ENCODE measurements at places on chromosomes 1 and 21.

DNA sequence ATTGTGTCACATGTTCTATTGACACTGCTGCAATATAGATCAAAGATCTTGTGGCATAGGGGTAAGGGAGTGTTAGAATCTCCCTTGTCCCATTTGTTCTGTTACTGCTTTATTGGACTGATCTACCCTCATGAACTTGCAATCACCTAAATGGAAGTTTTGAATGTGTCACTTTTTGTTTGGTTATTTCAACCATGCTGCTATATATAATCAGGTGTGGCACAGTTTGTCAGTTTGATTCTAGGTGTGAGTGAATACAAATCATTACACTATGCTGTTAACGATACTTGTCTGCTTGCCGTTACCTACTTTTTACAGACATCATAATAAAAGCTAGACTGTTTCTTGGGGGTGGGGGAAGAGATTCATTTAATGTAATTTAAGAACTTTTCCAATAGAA is 82.6 kb downstream of the MAB21L3 start:
- no peak for DNase-seq

DNA sequence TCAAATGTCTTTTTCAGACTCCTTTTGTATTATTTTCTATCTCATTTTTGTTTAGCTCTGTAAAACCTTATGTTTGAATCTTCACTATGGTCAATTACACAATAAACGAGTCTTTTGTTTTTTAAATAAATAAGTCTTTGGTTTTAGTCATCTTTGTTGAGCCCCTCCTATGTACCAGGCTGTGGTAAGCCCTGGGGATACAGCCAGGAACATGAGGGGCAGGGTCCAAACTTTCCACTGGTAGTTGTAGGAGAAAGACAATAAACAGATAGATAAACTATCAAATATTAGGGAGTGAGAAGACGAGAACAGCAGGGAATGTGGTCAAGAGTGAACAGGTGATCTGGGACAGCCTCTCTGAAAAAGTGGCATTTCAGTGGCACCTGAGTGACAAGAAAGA is 186.6 kb downstream of the ZNF281 start:
- DNase-seq, result no peak

GRCh38 chr1:66778969-66779368 is 22.1 kb downstream of the INSL5 start:
- DNase-seq, result no peak

DNA sequence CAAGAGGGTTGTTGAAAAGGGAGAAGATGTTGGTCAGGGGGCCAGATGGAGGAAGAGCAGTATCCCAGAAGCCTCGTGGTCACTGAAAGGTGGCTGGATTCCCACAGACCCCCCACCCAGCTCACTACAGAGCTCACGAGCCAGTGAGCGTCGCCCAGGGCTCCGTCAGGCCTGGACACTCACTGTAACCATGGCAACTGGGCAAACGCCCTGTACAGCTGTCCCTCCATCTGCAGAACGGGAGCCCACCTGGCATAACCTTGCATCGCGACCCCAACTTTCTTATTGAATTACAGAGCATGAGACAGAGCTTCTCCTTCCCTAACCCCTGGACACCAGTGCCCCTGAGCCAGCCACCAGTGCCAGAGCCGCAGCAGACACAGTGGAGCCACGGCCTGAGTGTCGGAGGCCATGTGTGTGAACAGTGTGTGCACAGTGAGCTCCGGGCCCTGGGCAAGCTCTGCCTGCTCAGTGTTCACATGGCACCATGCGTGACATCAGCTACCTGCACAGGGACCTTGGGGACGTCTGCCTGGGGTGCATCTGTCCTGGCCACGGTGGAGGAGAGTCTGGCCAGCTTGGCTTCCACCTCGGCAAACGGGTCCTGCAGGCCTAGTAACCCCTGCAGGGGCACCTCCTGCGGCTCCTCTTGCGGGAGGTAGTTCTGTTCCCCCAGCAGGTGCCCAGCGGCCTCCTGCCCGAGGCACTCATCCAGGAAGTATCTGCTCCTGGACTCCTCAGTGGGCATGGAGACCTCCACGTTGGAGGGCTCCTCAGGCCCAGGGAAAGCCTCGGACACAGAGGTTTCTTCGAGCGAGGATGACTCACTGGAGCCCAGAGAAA is 25.9 kb upstream of the DDOST start:
- no peak for DNase-seq

- no peak for DNase-seq
Measured at GRCh38 chr1:195328681-195329080, 1279.6 kb downstream of the KCNT2 start.

- peak; percentile 48 for DNase-seq
Measured at GRCh38 chr1:4603295-4604110, 50.9 kb upstream of the AJAP1 start.

- peak; percentile 86 for DNase-seq
Measured at GRCh38 chr1:10510520-10511493, 36.1 kb downstream of the PEX14 start.

GRCh38 chr1:17405898-17406759 is 33.3 kb downstream of the RCC2 start:
- peak; percentile 33 for DNase-seq

GRCh38 chr1:46522184-46522968 is 29.1 kb downstream of the KNCN start:
- DNase-seq, result peak; percentile 100

GRCh38 chr1:14003552-14003951 is 303.6 kb downstream of the PRDM2 start:
- DNase-seq, result no peak

DNA sequence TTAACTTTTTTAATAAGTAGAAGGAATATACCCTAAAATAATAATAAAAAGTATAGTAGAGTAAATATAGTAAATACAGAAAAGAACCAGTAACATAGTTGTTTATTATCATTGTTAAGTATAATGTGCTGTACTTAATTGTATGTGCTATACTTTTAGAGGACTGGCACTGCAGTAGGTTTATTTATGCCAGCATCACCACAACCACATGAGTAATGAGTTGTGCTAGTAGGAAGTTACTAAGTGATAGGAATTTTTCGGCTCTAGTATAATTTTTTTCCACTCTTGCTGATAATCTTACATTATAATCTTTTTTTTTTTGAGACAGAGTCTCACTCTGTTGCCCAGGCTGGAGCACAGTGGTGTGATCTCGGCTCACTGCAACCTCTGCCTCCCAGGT is 71.6 kb downstream of the IVNS1ABP start:
- DNase-seq, result no peak

- DNase-seq, result peak; percentile 76
Measured at GRCh38 chr1:46477153-46477929, 12.3 kb upstream of the DMBX1 start.

DNA sequence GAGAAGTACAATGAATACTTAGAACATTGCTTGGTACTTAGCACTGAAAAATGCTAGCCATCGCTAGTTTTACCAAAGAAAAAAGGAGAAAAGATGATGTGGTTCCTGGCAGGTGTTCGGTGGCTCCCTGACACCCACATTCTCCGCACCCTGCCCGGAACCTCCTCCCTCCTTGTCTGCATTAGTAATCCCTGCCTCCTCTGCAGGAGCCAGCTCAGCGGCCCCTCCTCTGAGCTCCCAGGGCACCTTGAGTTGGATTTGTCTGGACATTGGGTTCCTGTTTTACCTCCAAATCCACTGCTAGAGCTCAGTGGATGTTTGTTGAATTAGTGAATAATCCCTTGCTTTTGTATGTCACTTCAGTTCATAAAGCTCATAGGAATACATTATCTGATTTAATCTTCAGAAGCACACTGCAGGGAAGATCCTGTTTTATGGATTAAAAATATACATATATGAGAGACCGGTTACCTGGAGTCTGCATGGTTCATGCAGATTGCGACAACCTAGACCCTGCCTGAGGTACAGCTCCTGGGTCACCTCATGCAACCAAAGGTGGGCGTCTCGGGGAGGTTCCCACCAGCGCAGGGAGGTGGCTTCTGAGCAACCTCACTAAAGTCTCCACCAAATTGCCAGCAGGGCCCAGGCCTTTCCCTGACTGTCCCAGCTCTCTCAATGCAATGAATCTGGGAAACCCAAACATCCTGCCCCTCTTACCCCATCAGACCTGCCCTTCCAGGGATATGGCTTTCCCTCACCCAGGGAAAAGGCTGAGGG is 24.2 kb downstream of the PCAT6 start:
- DNase-seq, result no peak

DNA sequence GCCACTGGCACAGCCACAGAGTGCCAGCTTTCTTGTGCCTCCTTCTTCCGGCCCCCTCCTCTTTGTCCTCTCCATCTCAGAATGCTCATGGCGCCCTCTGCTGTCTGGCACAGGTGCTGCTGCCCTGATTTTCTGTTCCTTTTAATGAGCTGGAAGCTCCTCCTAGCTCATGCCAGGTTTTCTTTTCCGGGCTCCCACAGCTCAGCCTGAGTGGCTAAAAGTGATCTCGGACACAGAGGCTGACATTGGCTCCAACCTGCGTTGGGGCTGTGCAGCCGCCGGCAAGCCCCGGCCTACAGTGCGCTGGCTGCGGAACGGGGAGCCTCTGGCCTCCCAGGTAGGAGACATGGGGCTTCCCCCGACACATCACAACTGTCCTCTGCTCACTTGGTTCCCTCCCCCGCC is 18.7 kb downstream of the CNTN2 start:
- DNase-seq, result peak; percentile 45

DNA sequence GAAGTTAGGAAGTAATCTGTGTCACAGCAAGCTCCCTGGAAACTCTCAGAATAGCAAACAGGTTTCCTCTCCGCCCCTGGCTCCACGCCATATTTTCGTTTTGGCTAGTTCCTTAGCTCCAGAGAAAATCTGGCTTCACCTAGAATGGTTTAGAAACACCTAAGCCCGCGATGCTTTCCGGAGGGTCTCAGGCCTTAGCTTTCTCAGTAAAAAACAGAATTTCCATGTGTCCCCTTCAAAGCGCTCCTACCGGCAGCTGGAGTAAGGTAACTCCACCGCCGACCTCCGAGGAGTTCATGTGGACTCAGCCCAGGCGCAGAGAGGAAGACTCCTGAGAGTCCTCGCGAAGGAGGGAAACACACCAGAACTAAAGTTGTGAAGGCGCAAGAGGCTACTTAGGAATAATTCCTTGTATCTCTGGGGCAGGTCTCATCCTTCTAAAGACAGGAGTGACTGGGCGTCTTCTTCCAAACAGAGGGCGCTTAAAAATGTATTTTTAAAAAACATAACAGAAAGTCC is 406 bp downstream of the KIAA0040 start:
- peak; percentile 3 for DNase-seq

Measured in MV-4-11 (cell line).